AML-193 (cell line): ENCODE measurements at places on chromosomes 16 and 17.

GRCh38 chr17:82689077-82689476, 9.4 kb downstream of the RAB40B start:
- no peak for DNase-seq

- no peak for DNase-seq
Observed at GRCh38 chr16:9837481-9837880, 344.7 kb downstream of the GRIN2A start.

- DNase-seq, result peak; percentile 14
Observed at GRCh38 chr17:17304521-17304985, 1.4 kb downstream of the NT5M start.

DNA sequence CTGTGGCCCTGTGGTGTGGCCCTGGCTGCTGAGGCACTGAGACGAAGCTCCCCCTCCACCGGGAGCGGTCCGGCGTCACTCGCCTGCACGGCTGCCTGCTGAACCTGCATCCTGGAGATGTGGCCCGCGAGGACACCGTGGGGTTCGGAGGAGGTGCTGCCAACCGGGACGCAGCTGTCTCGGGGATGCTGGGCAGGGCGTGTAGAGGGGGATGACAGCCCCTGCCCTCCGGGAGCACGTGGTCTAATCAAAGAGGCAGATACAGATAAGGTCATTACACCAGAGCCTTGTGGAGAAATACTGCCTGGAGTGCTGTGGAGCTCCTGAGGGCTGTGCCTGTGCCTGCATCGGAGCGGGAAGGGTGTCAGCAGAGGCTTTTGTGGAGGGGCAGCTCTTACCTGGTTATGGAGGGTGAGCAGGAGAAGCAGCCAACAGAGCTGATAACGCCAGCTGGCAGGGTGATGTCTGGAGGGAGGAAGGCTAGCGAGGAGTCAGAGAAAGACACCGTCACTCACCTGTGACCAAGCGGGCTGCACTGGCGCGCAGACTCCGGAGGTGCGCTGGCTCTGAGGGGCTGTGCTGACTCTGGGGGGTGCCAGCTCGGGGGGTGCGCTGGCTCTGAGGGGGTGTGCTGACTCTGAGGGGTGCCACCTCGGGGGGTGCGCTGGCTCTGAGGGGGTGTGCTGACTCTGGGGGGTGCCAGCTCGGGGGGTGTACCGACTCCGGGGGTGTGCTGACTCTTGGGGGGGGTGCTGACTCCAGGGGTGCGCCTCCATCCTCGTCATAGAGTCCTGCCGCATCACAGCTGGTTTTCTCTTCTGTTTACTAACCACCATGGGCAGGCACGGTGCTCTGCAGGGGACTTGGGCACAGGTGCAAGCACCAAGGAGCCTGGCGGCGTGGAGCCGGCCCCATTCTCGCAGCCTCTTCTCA, 104.7 kb upstream of the CHMP6 start:
- no peak for DNase-seq

- DNase-seq, result peak; percentile 87
Observed at GRCh38 chr16:58425756-58426494, 33.7 kb downstream of the GINS3 start.

DNA sequence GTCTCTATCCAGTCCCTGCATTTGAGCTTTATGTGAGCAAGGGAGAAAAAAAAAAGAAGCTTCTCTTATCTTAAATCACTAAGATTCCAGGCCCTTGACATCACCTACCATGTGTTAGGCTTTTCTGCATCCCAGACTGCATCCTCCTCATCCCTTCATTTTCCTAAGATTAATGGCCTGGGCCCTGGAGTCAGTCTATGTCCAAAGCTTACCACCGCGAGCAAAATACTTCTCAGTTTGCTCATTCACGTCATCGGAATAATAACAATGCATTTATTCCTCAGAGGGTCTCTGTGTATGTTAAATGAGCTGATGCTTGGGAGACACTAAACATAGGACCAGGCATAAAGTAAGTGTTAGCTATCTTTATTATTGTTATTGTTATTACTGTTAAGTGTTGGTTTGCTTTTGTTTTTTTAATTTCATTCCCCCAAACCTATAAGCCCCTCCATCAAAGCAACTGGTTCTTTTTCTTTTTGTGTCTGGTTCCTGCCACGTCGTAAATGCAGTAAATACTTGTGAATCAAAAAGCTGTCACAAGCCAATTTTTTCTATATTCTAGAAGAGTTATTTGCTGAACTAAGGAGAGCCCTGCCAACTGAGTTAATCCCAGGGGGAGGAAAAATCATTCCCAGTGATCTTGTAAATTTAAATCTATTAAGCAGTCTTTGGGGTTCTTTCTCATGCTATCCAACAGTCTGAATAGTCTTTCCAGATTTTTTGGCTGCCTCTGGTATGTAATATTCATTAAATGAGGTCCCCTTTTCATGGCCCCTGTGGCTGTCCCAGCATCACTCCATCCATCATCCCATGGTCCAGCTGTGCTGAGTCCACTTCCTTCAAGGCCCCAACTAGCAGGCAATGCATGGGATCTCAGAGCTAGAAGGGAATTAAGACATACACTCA, 46.5 kb downstream of the VAT1L start:
- no peak for DNase-seq

DNA sequence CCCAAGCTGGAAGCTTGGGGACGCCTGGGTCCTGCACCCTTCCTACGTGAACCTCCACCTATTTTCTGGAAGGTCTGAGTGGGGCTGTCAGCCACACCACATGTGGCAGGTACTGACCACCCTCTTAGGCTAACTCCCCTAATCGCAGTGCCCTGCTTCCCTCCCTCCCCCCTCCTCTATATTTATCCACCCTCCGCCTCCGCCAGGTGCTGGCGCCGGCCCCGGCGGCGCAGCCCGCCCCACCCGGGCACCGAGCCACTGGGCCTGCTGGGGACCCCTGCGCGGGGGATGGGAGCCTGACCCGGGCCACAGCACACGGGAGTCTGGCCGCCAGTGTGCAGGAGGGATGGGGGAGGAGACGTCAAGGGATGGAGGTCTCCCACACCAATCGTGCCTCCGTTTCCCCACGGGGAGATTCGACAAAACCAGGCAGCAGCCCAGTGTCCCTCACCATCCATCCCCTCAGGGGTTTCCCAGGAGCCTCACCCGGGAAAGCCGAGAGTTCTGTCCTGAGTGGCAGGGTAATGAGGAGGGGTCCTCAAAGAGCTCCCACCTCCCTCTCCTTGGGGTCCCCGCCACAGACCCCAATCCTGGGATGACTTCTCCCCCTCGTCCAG, 1.3 kb downstream of the PLEKHH3 start:
- DNase-seq, result no peak

GRCh38 chr17:78506454-78507309, 70.5 kb downstream of the DNAH17 start:
- DNase-seq, result no peak

GRCh38 chr17:68509141-68510057, 2.8 kb upstream of the PRKAR1A start:
- DNase-seq, result peak; percentile 69

DNA sequence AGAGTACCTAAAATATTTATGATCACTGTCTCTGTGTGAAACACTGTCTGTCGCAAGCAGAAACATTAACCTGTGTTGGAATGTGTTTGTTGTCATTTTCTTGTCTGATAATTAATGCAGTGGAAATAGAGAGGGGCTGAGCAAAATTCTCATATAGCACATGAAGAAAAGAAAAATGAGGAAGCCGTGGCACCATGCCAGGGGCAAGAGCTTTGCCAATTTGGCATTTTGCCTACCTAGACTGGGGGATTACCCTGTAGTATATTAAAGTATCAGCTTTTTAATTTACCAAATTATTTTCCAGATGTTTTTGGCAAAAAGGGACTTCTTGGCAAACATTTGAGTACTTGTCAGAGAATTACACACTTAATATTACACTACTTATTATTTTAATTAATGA, 1326.6 kb upstream of the GOT2 start:
- DNase-seq, result no peak

- no peak for DNase-seq
Observed at GRCh38 chr16:1564325-1564724, 30.9 kb downstream of the TMEM204 start.

- DNase-seq, result no peak
Observed at GRCh38 chr17:1645207-1646171, at the start of gene SCARF1. SCARF1 (minus strand) TSS chr17:1645732; CDS start chr17:1645697, 35 bp downstream.

- no peak for DNase-seq
Observed at GRCh38 chr17:3033741-3034577, 29.4 kb downstream of the OR1D5 start.
